ENCODE measurements at places on chromosomes 5 and 9.

DNA sequence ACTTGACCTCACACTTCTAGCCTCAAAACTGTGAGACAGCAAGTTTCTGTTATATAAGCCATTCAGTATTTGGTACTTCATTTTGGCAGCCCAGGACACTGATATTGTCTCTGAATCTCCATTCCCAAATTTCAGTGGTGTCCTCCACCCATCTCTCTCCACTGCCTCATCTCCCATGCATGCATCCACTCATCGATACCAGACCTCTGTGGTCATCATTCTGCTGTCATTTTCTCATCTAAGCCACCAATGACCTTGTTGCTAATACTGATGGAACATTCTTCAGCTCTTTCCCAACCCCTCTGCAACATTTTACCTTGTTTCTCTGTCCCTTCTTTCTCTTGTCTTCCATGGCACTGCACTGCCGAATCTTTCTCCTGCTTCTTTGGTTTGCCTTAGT lies 221.8 kb downstream of the SNX18 start:
- DNase-seq, result no peak

- peak; percentile 92 for DNase-seq
Observed at GRCh38 chr5:57174128-57174889, 450 bp downstream of the GPBP1 start.

GRCh38 chr9:34744295-34745221 lies 34.6 kb upstream of the CCL21 start:
- DNase-seq, result no peak

DNA sequence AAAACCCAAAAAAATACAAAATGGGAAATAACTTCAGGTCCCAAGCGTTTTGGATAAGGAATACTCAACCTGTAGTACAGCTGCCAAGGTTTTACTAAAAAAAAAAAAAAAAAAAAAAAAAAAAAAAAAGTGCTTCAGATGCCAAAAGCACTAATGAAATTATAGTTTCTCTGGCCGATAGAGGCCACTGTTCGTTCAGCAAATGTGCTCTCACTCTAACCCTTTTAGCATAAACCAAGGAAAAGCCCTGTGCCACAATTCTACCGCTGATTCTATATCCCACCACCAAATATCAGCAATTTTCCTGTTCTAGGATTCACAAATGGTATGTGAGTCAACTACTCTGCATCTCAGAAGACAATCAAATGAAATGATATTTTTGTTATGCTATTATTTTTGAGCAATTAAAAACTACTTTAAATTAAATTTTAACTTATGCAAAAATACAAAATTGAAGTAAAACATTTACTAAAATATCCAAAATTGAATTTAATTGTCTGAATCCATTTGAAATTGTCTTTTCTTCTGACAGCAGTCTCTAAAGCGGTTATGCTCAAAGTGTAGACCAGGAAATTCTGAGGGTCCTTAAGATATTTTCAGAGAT lies 79.8 kb downstream of the RICTOR start:
- no peak for DNase-seq

- DNase-seq, result no peak
Observed at GRCh38 chr9:12781226-12781733, 6.5 kb downstream of the LURAP1L start.

GRCh38 chr5:154755361-154756008 lies at the start of gene LARP1:
Gene LARP1, plus strand, starts transcription at chr5:154755377. Its CDS starts 381 bp downstream, at chr5:154755758.
- peak; percentile 92 for DNase-seq

DNA sequence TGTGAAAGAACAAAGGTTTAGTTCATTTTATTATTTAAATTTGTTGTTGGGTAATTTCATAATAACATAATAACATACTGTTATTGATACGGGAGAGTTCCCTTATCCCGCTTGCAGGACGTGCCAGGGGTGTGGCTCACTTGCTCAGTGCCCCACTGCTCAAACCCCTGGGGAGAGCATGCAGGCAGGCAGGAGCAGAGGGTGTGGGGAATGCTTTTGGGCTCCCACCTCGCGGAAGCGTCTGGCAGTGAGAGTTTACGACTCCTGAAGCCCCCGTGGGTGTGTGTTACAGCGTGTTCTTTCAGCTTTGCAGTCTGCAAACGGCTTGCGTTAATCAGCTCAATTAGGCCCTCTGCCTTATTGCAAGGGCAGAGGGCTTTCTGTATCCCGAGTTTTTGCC lies 675.9 kb downstream of the SEMA5A start:
- peak; percentile 6 for DNase-seq

GRCh38 chr5:147189109-147189424 lies 45.8 kb upstream of the STK32A start:
- DNase-seq, result no peak

- no peak for DNase-seq
Observed at GRCh38 chr5:155471027-155471426, 457.5 kb downstream of the KIF4B start.

GRCh38 chr5:30968971-30969370 lies 224.5 kb upstream of the CDH6 start:
- no peak for DNase-seq

DNA sequence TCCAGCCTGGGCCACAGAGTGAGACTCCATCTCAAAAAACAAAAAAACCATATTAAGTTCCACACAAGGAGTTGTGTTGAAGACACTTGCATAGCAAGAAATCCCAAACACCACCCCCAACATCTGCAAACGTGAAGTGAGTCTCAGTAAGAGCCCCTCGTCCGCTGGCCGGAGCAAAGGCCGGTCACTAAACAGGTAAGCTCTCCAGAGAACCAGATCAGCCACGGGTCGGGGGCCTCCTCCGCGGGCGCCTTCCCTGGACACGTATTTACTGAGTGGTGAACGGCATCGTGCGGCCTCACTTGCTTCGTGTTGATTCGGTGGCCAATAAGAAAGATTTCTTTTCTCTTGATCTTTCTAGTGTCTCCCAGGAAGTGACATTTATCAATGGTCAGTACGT lies 93.6 kb downstream of the MRPL36 start:
- DNase-seq, result no peak

DNA sequence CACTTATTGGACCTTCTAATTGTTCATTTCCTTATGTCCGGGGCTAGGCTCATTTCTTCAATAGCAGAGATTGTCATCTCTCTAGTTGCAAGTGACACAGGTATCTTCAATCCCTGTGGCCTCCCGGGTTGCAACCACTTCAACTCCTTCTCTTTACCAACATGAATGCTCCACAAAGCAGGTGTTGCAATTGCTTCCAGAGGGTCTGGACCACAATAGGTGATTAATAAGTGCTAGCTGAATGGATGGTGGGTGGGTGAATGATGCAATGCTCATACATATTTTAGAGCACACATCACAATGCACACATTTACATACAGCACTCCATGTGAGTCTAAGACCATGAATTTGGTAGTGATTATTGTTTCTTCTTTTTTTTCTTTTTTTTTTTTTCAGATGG lies 2.6 kb downstream of the CEMIP2 start:
- no peak for DNase-seq

DNA sequence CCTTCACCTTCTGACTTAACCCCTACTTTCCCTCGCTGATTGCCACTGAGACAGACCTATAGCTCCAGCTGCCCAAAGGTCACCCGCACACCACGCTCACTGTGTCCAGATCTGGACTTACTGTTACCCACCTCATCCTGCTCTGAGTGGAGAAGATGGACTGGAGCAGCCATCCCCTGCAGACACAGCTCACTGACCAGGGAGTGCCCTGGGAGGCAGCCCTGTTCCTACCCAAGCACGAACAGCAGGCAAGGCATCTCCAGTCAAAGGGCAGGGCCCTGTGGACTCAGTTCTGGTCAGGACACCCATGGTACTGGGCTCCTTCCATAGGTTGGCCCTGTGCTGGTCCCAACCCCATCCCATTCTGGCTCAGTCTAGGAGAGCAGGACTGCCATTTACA lies 9.5 kb upstream of the BARX1 start:
- peak; percentile 15 for DNase-seq
